ENCODE measurements at places on chromosomes 13 and 19.
A peak's percentile ranks its signal among the peaks of the same experiment; 100 is the strongest.

- peak; percentile 70 for DNase-seq
Measured at GRCh38 chr19:47239610-47240296, 8.8 kb upstream of the BBC3 start.

DNA sequence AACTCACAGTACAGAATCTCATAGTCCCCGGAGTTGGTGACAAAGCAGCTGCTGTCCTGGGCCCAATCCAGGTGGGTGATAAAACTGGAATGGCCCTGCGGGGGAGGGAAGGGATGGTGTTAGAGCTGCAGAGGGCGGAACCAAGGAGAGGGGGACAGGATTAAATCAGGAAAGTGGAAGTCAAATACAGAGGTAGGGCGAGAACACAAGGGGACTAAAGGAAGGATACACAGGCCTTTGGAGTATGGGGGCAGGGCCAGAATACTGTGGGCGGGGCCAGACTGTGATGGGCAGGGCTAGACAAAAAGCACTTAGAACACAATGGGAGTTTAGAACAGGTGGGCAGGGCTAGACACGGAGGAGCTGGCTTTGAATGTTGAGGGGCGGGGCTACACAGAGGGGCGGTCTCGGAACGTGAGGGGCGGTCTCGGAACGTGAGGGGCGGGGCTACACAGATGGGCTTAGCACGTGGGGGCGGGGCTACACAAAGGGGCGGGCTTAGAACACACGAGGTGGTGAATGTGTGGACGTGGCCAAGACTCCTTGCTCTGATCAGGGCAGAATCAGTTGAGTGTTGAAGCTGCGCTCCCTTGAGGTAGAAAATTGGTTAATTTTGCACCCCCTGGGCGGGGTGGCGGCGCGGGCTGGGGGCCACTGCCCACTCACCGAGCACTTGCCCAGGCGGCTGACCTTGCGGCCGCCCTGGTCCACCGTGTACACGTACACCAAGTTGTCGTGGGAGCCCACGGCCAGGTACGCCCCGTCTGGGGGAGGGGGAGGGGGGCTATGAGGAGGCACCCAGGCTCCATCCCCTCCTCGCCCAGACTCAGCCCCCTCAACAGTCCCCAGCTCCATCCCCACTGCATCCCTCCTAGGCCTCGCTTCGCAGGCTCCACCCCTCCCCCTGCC is 14.0 kb upstream of the GPR4 start:
- DNase-seq = peak; percentile 98

GRCh38 chr13:110638814-110639806 is 23.8 kb downstream of the NAXD start:
- peak; percentile 53 for DNase-seq

DNA sequence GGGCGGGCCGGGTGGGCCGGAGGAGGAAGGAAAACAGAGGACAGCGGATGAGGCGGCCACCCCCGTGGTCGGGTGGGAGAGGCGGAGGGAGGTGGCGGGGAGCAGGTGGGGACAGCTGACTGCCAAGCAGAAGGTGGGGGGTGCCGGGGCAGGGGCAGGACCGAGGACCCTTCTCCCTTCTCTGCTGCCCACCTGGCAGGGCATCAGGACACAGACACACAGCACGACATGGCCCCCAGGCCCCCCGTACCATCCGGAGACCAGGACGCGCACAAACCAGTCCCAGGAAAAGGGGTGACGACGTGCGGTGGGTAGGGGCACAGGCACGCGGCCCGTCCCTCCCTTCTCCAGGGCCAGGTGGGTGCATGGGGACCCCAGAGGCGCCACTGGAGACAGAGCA is 11.0 kb upstream of the CACTIN start:
- no peak for DNase-seq

GRCh38 chr13:105805892-105806627 is 729.4 kb downstream of the EFNB2 start:
- DNase-seq = no peak

GRCh38 chr13:79775830-79776229 is 294.9 kb downstream of the NDFIP2 start:
- peak; percentile 69 for DNase-seq

All from islet precursor cell (in vitro differentiated cells).